ENCODE measurements at places on chromosomes 13 and 19.

DNA sequence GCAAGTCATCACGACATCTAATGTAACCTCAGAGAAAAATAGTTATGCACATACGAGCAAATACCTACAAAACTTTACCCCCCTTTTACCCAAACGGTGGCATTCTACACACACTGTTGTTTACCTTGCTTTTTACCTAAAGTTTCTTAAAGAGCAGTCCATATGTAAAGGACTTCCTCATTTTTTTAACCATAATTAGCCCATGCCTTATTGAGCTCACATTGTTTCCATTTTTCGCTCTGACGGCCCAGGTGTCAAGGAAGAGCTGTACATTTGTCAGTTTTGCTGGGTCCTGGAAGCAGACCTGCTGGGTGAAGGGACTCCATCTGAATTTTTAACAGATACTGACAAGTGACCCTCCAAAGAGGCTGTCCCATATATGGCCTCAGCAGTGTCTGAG, 89.4 kb downstream of the STK24 start:
- DNase-seq, result no peak

DNA sequence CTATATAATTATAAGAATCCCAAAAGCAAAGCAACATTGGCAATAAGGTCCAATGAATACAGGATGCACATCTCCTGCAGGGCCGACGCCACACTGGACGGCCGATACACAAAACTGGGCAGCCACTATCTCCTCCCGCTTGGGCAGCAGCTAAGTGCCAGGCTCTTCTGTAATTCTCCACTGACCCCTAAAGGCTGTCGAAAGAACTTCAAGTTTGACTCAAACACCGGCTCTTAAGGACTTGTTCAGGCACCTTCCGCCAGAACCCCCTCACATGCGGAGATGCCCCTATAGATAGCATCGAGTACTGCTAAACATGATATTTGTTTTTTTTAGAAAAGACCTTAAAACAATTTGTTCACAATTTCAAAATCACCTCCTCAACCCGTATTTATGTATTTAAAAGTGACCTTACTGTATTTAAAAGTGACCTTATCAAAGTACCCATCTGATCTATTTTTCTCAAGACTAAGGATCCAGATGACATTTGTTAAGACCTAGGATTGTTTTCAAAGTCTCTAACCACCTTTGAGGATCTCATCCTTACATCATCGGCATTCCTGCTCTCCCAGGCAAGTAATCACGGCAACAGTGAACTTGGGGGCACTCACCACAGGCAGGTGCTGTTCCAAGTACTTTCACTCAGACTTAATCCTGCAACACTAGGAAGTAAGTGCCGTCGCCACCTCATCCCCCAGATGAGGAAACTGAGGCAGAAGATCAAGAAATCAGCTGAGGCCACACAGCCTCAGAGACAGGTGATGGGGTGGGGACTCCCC, 77.8 kb downstream of the TUBGCP3 start:
- DNase-seq, result no peak

- DNase-seq, result peak; percentile 91
Measured at GRCh38 chr13:99496184-99497142, 4.8 kb upstream of the TM9SF2 start.

GRCh38 chr13:37484056-37484455, 114.5 kb downstream of the POSTN start:
- DNase-seq, result no peak

DNA sequence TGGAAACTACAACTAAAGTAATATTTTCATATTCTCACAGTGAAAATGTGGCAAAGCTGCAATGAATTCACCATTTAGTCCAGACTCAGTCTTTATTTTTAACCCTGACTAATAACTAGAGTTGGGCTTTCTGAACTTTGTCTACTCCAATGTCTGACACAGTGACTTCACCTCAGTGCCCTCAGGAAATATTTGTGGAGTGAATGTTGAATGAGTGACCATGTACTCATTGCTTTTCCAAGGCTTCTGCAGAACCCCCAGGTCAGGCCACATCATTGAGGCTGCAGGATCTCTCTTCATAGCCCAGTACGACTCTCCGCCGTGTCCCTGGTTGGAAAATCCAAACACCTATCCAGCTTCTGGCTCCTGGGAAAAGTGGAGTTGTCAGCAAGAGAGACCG, 1.8 kb downstream of the ZNF175 start:
- DNase-seq, result no peak

DNA sequence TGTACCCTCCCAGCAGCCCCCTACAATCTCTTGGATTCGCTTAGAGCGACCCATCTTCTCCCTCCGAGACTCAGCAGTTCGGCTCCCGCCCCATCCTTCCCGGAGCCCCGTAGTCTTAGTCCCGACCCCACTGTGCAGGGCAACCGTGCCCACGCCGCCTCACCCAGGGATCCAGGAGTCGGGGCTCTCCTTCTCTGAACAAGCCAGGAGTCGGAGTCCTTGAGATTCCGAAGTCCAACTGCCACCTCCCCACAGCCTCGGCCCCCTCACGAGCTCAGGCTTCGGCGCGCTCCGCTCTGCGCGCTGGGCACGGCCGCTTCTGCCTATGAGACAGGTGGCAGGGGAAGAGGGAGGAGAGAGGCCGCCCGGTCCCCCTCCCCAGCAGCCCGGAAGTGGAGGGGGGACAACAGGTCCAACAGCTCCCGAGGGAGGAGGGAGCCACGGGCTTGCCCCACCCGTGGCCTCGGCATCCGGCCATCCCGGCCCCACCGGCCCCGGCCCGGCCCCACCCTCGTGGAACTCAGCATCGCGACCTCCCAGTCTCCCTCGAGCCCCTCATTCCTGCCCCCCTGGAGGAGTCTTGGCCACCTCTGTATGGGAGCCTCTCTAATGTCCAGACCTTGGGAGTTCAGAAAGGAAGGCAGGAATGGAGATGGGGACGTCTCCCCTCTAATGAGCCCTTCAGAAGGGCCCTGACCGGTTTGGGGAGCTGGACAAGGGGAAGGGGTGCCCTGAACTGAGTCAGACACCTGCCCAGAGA, at the start of gene PHLDB3:
Gene PHLDB3, minus strand, starts transcription at position 321 of the 760 bp plus-strand sequence. CDS start 628 bp downstream, outside the sequence.
- peak; percentile 49 for DNase-seq

GRCh38 chr19:10145031-10145430, 25.3 kb upstream of the EIF3G start:
- DNase-seq, result no peak

DNA sequence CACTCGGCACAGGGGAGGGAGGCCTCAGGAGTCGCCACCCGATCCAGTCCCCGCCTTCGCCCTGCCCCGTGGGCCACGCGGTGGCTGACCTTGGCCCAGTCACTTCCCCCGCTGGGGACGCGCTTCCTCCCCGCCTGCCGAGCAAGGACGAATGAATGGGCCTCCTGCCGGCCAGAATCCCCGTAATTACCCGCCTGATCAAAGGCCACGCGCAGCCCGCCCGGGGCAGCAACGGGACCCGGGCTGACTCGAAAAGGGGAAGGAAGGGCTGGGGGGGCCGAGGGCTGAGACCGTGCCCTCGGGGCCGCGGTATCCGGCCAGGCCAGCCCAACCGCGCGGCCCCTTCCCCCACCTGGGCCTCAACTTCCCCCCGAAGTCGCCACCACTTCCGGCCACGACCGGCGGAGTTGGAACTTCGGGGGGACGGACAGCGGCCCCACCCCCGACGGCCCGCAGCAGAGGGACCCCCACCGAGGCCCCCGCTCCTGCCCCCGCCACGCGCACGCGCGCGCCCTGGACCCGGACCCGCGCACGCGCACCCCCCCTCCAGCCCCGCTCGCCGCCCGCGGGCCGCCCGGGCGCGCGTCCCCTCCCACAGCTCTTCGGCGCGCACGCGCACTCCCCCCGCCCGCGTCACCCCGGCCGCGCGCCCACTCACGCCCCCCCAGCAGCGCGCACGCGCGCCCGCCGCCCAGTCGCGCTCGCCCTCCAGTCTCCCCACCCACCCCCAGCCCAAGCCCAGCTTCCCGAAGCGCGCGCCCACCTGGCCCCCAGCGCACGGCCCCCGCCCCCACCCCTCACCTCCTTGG, 520 bp downstream of the ZNF787 start:
- DNase-seq, result peak; percentile 83

- peak; percentile 89 for DNase-seq
Measured at GRCh38 chr19:41351339-41352245, 2.1 kb downstream of the TGFB1 start.

GRCh38 chr19:492091-492531, 4.2 kb upstream of the MADCAM1 start:
- DNase-seq, result no peak

GRCh38 chr13:79646880-79647279, 165.9 kb downstream of the NDFIP2 start:
- DNase-seq, result no peak

DNA sequence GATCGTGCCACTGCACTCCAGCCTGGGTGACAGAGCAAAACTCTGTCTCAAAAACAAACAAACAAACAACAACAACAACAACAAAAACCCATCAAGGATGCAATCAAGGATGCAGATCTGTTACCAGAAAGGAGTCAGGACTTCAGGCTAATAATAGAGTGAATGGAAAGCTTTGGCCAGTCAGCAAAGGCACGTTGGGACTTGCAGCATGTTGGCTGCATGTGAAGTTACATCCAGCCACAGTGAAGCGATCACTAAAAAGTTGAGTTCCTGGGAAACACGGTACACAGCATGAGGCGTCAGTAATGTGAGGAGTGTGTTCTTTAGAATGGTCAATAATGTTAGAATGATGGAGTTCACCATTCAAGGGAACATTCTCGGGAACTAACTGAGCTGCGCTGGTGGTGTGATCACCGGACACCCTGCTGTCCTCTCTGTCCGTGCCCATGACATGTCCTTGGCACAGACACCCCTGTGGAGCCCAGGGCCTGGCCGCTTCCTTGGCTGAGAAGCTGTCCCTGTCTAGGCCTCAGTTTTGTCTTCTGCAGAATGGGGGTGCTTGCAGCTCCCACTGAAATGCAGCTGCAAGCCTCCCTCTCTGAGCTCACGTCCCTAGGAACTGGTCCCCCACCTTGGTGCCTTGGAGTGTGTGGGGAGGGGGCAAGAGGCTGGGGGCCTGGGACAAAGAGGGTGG, 2.3 kb upstream of the LGALS7B start:
- no peak for DNase-seq

GRCh38 chr19:374183-374885, 29.7 kb upstream of the MIER2 start:
- no peak for DNase-seq

DNA sequence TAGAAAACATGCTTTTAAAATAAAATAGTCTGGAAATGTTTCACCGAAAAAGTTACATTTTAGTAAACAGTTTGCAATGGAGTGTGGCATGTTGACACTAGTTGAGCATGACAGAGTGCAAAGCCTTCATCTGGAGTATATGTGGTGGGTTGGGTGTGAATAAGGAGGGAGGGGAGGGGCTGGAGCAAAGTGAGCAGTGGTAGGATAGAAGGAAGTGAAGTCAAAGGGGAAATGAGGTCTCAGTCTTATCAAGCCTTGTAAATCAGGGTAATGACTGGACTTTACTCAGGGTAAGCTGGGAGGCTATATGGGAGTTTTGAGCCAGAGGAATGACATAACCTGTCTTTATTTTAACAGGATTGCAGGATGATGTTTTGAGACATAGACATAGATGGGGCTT, 222.8 kb downstream of the PCDH20 start:
- no peak for DNase-seq

GRCh38 chr13:32932376-32932775, 83.8 kb upstream of the KL start:
- no peak for DNase-seq

- no peak for DNase-seq
Measured at GRCh38 chr13:40031031-40031430, 375.6 kb downstream of the COG6 start.

- DNase-seq, result no peak
Measured at GRCh38 chr13:58207501-58207900, 576.0 kb downstream of the PCDH17 start.

- no peak for DNase-seq
Measured at GRCh38 chr19:51784109-51784785, 10.7 kb upstream of the FPR3 start.

GRCh38 chr19:36030264-36031148, 2.2 kb downstream of the CLIP3 start:
- DNase-seq, result no peak

- DNase-seq, result peak; percentile 41
Measured at GRCh38 chr13:32537580-32538142, 934 bp downstream of the N4BP2L2 start.

DNA sequence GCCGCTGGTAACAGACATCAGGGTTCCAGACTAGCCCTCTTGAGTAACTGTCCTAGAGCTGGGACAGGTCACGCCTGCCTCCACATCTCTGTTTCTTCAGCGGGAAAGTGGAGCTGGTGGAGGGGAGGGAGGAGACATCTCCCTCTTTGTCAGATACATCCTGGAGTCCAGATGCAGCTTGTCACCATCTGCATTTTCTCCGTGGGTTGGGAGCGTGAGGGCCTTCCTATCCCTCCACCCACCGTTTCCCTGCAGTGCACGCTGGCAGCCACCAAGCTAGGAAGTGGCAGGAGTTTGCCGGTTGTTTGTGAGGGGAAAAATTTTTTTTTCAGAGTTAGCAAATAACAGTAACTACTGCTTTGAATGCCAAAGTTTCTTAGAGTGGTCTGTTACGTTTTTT, 20.0 kb upstream of the SMIM17 start:
- no peak for DNase-seq

- DNase-seq, result no peak
Measured at GRCh38 chr13:90233933-90234672, 1113.4 kb upstream of the MIR17HG start.
